ENCODE measurements at places on chromosomes 3 and 15.

DNA sequence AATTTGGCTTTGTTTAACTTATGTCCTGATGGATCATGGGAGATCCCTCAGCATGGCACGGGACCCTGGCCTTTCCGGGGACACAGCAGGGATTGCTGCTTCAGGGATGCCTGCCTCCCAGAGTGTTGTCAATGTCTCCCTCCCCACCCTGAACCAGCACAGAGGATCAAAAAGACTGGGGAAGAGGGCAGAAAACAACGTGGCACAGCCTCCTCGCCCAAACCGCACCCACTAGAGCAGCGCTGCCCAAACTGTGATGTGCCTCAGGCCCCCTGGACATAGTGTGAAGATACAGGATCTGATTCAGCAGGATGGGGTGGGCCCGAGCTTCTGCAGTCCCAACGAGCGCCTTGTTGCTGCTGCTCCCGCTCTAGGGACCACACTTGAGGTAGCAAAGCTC, 34.5 kb downstream of the SLC6A20 start:
- no peak for DNase-seq

DNA sequence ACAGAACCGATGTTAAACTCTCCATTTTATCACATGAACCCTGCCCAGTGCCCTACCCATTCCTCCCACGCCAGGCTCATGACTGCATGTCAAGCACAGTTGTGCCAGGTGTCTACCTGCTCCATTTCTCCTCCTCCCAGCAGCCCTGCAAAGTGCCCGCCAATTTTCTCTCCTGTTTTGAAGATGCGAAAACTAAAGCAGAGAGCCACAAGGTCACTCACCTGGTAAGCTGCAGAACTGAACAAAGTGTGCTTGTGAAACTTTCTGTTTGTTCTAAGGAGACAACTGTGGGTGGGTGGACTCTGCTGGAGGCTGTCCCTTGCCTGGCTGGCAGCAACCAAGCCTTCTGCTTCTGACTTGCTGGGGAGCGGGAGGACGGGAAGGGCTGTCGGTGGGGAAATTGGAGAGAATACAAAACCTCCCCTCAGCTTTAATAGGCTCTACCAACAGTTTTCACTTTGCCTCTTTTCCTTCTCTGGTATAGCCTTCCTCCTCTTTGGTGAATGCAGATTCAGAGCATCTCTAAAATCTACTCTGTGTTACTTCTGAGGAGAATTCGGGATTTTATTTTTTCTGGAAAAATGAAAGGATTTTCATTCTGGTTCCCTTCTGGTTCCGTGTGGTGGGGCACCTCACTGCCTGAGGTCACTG, 23.0 kb downstream of the LIMD1 start:
- DNase-seq: no peak

- no peak for DNase-seq
Measured at GRCh38 chr3:195467641-195468390, 25.0 kb upstream of the ACAP2 start.

GRCh38 chr3:184383033-184383740, 3.3 kb downstream of the CHRD start:
- DNase-seq: no peak

- no peak for DNase-seq
Measured at GRCh38 chr15:72163719-72164118, 33.9 kb downstream of the GRAMD2A start.

- no peak for DNase-seq
Measured at GRCh38 chr15:79973456-79974195, 2.6 kb upstream of the BCL2A1 start.

DNA sequence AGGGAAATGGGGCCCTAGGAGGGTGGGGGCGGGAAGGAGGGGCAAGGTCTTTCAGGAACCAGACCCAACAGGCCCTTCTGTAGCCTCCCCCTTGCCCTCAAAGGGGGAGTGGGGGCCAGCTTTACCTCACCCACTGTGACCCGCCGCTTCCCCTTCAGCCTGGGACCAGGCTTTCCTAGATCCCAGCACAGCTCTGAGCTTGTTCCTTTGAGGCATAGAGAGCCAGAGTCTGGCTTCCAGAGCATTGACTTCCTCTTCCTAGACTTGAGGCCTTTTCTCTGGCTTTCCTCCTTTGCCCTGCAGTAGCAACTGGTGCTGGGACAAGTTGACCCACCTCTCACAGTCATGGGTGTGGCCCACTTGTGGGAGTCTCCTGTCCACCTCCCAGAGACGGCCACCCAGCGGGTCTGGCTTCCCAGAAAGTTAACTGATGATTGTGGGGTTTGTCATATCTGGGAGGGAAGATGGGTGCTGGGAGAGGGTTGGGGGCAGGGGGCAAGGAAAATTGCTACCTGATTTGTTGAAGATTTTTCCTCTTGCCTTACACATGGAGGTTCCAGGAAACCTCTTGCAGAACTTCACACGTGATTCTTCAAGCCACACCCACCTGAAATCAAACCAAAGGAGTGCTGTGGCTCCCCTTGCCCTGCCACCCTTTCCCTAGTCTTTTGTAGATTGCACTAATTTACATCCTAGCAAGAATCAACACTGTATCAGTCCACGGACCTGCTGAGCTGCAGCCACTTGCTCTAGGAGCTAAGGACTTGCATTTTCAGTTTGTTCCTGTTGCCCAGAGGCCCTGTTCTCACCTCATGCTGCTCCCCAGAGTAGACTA, 4.1 kb upstream of the CHST14 start:
- DNase-seq: no peak

DNA sequence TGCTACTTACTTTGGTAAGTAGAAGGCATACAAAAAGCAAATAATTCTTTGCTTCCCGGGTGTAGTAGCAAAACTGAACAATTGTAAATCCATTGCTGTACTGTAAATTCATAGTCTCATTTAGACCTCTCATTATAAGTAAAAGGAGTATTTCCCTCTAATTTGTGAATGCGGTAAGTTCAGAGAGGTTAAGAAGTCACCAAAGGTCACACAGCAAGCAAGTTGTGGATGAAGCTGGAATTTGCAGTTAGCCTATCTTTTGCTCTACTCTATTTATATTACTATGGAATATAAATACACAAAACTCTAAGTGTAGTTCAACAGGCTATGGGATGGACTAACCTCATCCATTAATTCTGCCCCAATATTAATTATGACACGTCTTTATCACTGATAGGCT, 508.3 kb downstream of the MCTP2 start:
- no peak for DNase-seq

DNA sequence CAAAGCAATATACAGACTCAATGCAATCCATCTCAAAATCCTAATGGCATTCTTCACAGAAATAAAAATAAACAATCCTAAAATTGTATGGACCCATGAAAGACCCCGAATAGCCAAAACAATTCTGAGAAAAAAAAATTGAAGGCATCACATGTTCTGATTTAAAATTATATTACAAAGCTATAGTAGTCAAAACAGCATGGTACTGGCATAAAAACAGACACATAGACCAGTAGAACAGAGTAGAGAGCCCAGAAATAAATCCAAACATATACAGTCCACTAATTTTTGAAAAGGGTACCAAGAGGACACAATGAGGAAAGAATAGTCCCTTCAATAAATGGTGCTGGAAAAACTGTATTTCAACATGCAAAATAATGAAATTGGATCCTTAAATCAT, 70.4 kb upstream of the THRB start:
- no peak for DNase-seq

DNA sequence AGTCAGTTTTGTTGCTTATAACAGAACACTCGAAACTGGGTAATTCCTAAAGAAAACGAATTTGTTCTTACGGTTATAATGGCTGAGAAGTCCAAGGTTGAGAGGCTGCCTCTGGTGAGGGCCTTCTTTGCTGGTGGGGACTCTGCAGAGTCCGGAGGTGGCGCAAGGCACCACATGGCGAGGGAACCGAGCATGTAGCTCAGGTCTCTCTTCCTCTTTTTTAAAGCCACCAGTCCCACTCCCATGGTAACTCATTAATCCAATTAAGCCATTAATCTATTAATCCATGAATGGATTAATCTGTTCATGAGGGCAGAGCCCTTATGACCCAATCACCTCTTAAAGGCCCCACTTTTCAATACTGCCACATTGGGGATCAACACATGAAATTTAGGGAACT, 50.0 kb downstream of the ROPN1B start:
- DNase-seq: no peak

- no peak for DNase-seq
Measured at GRCh38 chr3:59772416-59773408, 722.9 kb upstream of the CFAP20DC start.

GRCh38 chr15:58627701-58628100, 121.8 kb downstream of the ADAM10 start:
- no peak for DNase-seq

DNA sequence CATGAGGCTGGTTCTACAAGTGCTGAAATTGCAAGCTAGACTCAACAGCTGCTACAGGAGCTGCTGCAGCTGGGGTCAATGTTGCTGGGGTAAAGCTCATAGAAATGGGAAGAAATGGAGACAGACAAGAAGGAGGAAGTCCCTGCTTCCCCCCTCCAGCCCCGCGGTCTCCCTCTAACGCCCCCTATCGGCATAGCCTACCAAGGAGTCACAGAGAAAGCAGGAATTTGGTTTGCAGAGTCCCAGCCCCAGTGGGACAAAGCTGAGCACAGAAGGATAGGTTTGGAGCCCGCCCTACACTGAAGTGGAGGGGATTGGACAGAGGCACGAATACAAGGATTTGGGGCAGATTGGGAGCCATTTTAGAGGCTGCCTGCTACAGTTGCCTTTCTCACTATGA, 176.9 kb upstream of the ANKRD28 start:
- no peak for DNase-seq

DNA sequence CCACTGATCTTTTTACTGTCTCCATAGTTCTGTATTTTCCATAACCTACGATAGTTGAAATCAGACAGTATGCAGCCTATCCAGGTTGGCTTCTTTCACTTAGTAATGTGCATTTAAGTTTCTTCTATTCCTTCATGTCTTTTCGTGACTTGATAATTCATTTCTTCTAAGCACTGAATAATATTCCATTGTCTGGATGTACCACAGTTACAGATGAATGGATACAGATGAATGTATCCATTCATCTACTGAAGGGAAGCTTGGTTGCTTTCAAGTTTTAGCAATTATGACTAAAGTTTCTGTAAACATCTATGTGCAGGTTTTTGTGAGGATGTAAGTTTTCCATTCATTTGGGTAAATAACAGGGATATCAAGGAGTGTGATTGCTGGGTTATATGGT, 124.8 kb downstream of the NSUN3 start:
- no peak for DNase-seq

DNA sequence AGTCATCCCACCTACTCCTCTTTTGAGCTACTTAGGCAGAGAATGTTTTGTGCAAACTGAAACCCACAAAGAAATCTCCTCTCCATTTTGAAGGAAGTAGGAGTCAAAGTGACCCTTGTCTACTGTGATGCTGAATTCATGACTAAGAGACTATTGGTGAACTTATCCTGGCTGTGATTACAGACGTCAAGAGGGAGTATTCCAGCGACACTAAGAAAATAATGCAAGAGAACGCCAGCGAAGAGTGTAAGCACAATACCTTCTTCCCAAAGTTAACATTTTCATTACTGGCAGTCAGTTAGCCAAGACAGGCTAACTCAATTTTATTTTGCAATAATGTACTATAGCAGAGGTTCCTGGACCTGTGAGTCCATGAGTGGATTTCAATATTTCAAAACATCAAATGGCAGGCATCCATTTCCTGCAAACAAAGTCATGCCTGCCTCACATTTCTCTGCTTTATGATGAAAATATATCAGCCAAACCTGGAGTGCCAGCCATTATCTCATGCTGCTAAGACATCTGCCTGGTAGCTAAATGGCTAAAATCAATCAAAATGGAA, 59.0 kb downstream of the CTNNB1 start:
- DNase-seq: no peak

DNA sequence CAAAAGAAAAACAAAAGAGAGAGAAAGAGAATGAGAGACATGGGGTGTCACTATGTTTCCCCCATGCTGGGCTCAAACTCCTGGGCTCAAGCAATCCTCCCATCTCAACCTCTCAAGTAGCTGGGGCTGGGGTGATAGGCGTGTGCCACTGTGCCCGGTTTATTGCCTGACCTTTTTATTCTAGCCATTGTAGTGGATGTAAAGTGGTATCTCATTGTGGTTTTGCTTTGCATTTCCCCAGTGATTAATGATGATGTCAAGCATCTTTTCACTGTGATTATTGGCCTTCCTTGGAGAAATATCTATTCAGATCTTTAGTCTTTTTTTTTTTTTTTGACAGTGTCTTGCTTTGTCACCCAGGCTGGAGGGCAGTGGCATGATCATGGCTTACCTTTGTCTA, 37.7 kb upstream of the GK5 start:
- DNase-seq: peak; percentile 26

GRCh38 chr3:135157045-135157740, 362.1 kb downstream of the EPHB1 start:
- no peak for DNase-seq

DNA sequence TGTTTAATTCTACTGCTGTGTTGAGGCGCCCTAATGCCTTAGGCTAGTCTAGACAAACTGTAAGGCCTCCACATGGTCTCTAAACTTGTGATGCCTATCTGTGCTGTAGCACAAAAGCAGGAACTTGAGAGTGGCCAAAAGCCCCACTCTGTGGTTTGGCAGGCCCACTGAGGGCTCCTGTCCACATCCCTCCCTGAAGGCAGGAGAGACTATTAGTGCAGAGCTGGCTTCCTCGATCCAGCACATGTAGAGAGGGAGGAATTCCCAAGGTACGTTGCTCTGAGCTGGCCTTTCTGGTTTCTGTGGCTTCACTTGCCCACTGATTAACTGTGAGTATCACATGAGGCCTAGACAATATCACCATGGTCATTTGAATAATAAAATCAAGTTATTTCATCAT, 90.6 kb downstream of the POLR2M start:
- no peak for DNase-seq

GRCh38 chr15:96363707-96364106, 33.2 kb downstream of the NR2F2 start:
- no peak for DNase-seq

GRCh38 chr15:68112706-68113105, 58.6 kb downstream of the PIAS1 start:
- no peak for DNase-seq

DNA sequence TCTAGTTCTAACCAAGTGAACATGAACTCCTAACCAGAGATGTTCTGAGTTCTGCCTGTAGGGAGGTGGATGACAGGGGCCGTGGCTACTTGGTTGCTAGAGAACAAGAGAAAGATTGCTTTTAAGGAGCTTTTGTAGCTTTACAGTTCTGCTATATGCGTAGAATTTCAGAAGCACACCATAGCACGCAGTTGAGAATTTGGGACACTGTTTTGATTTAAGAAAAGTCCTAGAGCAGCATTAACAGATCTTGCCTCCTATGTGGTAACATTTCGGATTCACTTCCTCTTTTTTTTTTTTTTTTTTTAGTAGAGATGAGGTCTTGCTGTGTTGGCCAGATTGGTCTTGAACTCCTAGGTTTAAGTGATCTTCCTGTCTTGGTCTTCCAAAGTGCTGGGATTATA, 181.7 kb downstream of the TCF12 start:
- no peak for DNase-seq

GRCh38 chr15:55796321-55796965, 53.5 kb upstream of the PRTG start:
- no peak for DNase-seq

DNA sequence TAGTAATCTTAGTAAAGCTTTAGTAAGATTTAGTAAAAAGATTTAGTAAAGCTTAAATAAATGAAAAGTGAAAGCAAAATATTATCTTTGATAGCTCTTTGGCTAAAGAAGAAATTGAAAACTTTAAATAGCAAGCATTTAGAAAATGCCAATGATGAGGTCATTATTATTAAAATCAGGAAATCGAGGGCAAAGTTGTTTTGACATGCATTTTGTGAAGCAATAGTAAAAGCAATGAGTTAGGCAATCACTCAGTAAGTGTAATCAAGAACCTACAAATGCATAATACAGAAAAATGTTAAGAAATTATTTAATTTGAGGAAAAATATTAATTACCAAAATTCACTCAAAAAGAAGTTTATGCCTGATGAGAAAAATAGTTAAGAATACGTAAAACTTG, 280.3 kb upstream of the MME start:
- no peak for DNase-seq

Measured in hematopoietic multipotent progenitor cell treated with erythropoietin and hydrocortisone succinate and interleukin-3 and kit ligand, for 8 days (in vitro differentiated cells).